ENCODE measurements at places on chromosomes 7 and 10.

DNA sequence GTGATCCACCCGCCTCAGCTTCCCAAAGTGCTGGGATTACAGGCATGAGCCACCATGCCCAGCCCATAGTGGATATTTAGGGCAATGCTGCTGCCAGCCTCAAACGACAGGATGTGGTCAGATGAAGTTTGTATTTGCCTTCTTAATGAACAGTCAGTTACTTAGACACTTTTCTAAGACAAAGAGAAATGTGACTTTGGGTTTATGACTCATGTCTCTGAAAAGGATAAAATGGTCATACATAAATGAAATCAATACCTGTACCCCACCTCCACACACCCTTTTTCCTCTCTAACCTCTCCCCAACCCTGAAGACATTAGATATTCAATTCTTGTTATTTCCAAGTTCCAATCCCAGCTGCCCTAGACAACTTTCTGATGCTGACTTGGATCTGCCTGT lies 109.3 kb upstream of the INSIG1 start:
- no peak for DNase-seq

GRCh38 chr10:51394039-51394438 lies 305.4 kb downstream of the CSTF2T start:
- no peak for DNase-seq

GRCh38 chr7:102944241-102944640 lies 31.4 kb downstream of the LRRC17 start:
- DNase-seq: no peak

DNA sequence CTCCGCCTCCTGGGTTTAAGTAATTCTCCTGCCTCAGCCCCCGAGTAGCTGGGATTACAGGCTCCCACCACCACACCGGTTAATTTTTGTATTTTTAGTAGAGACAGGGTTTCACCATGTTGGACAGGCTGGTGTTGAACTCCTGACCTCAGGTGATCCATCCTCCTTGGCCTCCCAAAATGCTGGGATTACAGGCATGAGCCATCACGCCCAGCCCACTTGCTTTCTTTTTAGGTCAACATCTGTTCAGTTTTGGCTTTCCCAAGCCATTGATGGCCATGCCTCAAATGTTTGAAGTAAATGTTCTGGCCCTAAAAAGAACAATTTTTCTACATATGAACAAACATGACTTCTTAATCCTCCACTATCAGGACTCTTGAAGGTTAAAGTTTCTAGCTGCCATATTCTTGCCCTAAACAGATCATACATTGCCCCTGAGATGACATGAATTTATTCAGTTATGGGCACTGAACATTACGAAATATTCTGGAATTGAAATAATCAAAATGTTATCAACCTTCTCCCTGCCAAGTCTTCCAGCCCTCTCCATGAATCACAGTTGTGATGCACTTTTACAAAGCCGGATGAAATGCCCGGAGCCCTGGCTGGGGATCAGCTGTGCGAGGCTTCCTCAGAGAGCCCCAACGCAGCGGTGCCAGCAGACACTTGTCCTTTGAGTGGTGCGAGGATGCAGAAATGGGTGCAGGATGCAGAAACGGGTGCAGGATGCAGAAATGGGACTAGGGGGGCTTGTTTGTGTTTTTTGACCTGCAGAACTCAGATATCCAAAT lies 2.9 kb downstream of the MRLN start:
- no peak for DNase-seq

DNA sequence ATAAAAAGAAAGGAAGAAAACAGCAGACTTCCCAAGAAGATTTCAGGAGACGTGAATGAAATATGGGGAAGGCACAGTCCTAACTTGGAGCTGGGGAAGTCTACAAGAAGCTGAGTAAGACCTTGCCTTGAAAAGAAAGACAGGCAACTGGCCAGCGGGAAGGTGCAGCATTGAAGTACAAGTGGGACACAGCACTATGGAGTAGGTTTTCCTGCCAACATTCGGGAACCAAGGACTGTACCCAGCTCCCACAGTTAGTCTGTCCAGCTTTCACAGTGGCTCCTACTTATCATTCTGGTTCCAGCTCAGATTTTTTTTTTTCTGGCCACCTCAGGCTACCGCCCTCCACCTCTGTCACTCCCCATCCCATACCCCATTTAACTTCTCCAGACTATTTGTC lies 10.0 kb downstream of the HPS1 start:
- DNase-seq: no peak

DNA sequence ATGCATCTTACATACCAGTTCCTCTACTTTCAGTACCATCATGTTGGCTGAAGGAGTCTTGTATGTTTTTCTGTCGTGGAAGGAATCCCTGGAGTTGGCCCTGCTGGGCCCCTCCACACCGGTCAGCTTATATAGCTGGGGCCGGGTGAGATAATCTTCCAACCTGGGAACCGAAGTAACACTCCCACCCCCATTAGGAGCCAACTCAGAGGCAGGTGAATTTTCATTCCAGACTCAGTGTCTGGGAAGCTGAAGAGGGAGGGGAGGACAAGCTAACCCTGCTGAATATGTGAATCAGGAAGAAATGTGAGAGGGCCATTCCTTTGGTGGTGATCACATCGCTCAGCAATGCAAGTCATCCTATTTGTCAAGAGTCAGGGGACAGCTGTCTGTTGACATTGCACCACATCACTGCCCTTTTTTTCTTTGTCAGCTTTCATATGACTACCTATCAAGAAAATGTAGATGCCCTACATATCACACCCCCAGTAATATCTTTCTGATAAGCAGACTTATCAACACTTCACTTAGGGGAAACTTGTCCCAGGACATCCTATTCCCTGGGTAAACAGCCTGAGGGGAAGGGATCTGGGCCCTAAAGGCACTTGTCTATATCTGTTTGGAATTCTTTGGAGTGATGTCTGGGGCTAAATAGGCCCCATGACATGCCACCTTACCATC lies at the start of gene ANKRD1:
TSS of gene ANKRD1 (minus strand) at position 102 of the 681 bp plus-strand sequence. CDS start at position 42, 60 bp downstream.
- no peak for DNase-seq

- DNase-seq: no peak
These were observed 30.1 kb upstream of the CDHR3 start for GRCh38 chr7:105932835-105933477.

GRCh38 chr10:14742382-14742781 lies 32.3 kb downstream of the FAM107B start:
- no peak for DNase-seq

- DNase-seq: no peak
These were observed 37.6 kb downstream of the AKR1C4 start for GRCh38 chr10:5234106-5234860.

GRCh38 chr7:4097001-4097609 lies 585.0 kb upstream of the FOXK1 start:
- no peak for DNase-seq

DNA sequence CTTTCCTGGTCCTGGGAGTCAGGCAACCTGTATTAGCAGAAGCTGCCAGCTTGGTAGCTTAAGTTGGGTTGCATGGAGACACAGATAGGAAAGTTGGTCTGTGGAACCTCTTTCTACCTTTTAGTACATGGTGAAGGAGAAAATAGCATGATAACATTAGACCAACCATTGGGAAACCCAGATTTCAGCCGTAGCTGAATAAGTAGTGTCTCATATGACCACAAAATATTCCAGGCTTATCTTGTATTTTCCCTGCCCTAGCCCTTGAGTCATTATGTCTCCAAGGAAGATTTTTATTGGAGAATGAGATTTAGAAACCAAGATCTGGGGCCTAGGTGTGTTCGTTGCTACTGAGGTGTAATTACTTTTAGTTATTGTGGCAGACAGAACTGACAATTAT lies 67.2 kb downstream of the CCSER2 start:
- DNase-seq: no peak

DNA sequence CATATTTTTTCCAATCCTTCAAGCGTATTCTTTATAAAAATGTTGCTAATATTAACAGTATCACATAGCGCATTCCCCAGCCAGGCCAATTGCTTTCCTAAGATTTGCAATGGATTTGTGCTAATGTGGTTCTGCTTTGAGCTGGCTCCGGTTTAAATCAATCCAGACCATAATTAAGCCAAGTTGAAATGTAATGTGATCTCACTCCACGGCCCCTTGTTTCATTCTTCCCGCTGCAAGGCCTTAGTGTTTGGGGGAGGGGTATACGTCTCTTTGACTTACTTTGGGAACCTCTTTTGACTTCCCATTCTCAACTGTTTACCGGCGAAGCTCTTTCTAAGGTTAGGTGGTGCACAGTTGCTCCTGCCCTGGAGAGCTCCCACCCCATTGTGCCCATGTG lies 86.4 kb downstream of the PRPF18 start:
- DNase-seq: no peak

- no peak for DNase-seq
These were observed 227.8 kb downstream of the DNAJB6 start for GRCh38 chr7:157564517-157565177.

DNA sequence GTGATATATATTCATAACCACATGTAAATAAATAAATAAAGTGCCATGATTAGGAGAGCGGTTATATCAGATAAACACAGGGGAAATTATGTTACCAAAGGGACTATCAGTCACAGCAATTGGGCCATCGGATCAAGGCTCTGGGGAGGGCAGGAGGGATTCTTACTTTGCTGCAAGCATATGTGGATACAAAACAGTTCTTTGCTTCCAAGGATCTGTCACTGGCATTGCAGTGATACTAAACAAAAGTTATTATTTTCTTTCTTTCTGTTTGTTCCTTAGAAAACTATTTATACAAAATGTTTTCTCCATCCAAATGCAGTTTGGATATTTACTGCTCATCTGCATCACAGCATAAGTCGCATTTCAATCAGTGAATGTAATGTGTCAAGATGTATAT lies 188.4 kb upstream of the MGMT start:
- no peak for DNase-seq

DNA sequence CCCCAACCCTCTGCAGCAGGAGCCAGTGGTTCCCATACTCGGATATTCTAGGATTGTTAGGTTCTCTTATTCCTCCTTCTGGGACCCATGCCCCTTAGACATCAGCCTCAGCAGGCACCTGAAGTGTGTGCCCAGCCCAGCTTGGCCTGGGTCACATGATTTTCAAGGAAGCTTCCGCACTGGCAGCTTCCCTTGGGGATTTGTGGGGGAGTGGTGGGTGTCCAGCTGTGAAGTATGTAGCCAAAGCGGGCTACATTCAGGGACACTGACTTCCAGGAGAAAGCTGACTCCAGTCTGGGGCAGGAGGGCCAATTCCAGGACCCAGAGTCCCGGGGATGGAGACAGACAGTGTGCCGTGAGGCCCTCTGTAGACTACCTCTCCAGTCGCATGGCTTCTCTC lies 1.3 kb downstream of the LDB1 start:
- no peak for DNase-seq

GRCh38 chr7:87105401-87105800 lies 45.9 kb upstream of the ELAPOR2 start:
- DNase-seq: no peak

GRCh38 chr7:50711271-50712175 lies 71.2 kb downstream of the GRB10 start:
- DNase-seq: no peak

DNA sequence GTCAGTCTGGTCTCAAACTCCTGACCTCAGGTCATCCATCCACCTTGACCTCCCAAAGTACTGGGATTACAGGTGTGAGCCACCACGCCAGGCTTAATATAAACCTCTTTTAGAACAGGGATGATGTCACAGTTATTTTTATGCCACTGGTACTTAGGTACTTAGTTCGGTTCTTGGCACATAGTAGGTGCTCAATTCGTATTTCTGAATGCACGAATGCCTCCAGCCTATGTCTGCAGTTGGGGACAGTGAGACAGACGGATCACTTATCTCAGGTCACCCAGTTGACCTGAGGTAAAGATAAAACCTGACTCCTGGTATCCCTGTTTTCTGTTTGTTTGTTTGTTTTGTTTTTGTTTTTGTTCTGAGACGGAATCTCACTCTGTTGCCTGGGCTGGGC lies 6.1 kb upstream of the NAT16 start:
- no peak for DNase-seq

- DNase-seq: no peak
These were observed 14.5 kb downstream of the ADK start for GRCh38 chr10:74165530-74165901.

DNA sequence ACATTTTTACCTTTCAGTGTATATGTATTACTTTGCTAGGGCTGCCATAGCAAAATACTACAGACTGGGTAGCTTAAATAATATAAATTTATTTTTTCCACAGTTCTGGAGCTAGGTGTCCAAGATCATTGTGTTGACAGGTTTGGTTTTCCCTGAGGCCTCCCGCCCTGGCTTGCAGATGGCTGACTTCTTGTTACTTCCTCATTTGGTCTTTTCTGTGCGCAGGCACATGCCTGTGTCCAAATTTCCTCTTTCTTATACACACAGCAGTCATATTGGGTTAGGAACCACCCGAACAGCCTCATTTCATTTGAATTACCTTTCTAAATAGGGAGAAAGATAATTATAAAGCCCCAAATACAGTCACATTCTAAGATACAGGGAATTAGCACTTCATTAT lies 521.6 kb upstream of the SORCS1 start:
- DNase-seq: no peak

DNA sequence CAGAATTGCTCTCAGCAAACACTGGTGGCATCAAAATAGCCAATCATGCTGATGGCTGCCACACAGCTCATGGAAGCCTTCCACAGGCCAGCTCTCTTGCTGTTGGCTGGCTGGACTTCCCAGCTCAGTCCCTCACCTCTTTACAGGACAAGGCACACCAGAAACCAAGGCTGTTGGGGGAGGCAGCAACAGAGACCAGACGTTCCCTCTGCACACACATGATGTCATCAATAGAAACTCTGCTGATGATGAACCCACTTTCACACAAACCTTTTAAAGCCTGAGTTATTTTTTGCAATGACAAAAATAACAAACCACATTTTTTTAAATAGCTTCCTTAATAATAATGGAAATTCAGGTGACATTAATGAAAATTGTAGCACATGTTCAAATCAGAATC lies 300.9 kb upstream of the C7orf33 start:
- DNase-seq: peak; percentile 52

DNA sequence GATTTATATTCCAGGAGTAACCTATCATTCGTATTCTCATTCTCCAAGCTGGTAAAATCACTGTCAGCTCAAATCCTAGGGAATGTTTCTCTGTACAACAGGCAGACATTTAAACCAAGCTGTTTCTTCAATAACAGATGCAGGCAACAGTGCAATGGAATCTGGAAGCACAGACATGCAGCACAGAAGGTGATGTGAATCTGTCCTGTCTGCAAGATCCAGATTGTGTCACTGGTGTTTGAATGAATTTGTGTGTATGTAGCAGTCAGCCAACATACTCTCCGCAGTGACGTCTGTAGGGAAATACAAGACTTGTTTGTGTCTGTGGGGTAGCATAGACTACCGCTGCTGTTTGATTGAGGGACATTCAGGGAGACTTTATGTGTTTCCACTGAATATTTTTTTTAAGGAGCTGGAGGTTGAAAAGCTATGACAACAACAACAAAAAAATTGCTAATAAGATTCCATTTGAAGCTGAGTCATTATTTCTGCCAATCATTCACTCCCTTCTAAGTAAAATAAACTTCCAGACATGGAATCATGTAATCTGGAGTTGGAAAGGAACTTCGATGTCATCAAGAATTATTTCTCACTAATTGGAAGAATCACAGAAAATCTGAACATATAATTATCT lies 122.9 kb upstream of the MYO3A start:
- DNase-seq: no peak

- peak; percentile 81 for DNase-seq
These were observed 10.5 kb downstream of the TMEM273 start for GRCh38 chr10:49177391-49178355.

GRCh38 chr7:104861729-104862390 lies 152.1 kb upstream of the KMT2E start:
- no peak for DNase-seq

- DNase-seq: peak; percentile 42
These were observed 14.5 kb upstream of the CPA1 start for GRCh38 chr7:130365511-130366441.
